ENCODE measurements at places on chromosomes 2 and 18.

- DNase-seq: no peak
Observed at GRCh38 chr2:74259191-74259590, 60.8 kb downstream of the MTHFD2 start.

- DNase-seq: no peak
Observed at GRCh38 chr2:5926871-5927512, 234.8 kb downstream of the SOX11 start.

DNA sequence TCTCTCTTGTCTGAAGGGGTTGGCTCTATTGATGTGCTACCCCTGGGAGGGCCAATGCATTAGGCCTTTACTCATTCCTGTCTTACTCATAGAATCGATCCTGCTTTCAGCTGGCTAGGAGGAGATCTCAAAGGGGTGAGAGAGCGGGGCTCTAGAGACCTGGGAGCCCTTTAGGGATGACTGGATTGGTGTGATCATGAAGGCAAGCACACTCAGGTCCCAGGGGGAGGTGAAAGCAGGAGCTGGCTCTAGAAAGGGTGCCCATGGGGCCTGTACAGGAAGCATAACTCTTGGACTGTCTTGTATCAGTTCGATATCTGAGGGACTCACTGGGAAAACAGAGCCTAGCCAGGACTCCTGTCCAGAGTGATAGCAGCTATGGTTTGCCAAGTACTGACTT lies 47.8 kb downstream of the INPP4A start:
- no peak for DNase-seq

DNA sequence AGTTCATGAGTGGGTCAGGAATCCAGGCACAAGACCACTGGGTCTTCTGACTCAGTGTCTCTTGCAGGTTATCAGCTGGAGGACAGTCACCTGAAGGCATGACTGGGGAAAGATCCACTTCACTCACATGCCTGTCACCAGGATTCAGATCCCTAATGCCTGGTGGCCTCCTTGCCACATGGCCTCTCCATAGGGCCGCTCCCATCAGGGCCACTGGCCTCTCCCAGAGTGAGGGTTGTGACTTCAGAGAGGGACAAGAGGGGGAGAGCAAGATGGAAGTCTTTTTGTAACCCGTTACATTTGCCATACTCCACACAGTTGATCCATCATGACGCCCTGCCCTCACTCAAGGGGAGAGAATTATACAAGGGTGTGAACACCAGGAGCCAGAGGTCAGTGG lies 13.0 kb upstream of the OTOS start:
- no peak for DNase-seq

DNA sequence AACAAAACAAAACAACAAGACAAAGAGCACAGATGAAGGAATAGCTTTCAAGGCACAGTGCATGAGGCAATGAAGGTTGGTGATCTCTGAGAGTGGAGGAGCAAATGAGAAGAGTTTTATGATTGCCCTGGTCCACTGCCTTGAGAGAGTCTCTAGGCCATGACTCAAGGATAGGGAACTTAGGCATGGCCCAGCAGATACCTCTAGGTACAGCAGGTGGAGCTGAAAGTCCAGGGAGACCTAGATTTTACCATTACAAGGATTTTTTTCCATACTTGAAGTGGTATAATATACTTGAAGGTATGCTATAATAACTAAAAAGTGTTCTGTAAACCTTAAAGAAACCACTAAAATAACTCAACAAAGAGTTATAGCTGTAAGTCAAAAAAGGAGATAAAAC lies 239.5 kb upstream of the KLHL29 start:
- no peak for DNase-seq

DNA sequence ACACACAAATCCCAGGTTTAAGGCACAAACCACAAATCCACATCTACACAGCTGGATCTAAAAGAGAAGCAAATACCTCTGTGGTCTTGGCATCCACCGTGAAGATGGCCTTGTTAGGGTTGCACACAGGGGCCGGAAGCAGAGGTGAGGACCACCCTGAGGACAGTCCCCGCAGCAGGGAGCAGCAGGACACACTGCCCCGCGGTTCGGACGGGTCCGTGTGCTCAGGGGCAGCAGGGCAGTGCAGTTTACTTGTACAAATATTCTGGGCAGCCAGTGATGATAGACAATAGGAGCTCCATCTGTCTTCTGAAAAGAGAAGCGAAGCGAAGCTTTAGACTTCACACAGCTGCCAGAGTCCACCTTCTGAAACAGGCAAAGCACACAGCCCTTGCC lies 8.8 kb downstream of the PASK start:
- DNase-seq: no peak

DNA sequence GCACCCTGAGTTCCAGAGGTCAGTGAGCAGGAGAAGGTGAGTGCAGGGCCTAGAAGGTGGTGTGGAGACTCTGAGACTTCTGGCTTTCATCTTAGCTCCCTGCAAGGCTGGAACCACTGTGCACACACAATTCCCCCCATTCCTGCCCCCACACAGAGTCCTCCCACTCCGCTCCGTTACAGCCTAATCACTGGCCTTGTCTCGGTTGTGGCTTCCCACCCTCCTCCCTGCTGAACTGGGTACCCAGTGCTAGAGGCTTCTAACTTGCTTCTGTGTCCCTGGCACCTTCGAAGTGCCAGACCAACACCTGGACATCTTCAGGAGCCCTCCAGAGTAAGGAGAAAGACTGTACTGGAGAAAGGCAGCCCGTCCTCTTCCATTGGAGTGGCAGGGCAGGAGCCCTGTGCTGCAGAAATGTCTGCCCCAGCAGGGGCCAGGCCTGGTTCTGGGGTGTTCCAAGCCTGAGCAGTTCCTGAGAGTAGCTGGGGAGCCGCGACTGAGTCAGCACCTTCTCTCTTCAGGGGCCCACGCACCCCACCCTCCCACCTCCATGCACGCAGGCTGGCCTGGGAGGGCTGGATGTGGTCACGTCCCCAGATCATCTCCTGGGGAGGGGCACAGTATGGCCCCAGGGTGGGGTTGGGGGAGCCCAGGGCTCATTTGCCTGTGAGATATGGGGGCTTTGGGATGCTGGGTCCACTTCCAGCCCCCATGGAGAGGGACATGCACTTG lies 23.4 kb downstream of the CROCC2 start:
- no peak for DNase-seq

- DNase-seq: no peak
Observed at GRCh38 chr18:21408681-21409080, 166.6 kb downstream of the GREB1L start.

- no peak for DNase-seq
Observed at GRCh38 chr2:230953845-230954244, 28.8 kb upstream of the GPR55 start.

DNA sequence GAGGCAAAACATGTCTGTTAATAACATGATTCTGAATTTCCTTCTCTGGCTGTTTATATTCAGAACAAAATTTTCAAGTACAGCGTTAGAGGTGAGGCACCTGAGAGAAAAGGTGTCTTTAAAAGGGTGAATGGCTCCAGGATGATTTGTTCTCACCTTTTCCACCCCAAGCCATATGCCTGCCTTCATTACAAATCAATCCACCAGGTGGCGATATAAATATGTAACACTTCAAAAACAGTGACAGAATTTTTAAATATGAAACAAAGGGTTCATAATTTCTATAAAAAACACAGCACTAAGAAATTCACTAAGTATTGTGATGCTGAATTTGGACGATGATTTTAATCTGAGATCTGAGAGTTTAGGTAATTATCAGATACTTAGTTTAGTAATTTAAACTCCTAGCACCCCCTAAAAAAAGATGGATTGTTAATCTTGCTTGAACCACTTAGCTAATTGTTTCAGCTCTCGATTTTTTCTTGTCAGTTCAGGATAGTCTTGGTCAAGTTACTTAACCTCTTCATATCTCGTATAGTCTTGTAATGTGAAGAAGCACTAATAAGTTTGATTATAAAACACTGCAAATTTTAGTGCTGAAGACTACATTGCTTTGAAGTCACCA lies 528.8 kb downstream of the CPS1 start:
- DNase-seq: no peak

GRCh38 chr18:5444269-5444668 lies 99.5 kb downstream of the EPB41L3 start:
- no peak for DNase-seq

DNA sequence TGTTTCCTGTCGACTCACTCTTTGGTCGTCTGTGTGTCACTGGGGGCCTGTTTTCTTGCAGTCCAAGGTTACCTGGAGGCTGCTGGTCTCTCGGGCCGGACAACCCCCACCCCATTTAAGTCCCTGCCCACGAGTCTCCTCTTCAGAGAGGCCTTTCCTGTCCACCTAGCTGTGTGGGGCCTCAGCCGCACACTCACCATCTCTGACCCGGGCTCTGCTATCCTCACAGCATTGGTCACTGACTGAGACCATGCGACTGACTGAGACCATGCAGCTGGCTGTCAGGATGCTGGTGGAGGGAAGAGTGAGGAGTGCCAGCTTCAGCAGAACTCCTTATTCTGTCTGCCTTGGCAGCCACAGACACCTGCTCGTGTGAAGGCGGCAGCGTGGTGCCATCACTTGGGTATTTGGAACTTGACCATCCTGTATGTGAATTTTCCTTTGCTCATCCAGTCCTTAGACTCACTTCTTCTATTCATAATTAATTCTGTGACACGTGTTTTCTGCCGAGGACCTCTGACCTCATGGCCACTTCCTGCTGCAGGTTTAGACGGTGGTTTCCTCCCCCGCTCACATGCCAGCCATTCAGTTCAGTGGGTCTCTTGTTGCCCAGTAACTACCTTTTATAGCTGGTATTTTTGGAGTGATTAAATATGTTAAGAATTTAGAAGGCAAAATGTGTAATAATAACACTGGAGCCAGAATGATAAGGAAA lies 47.5 kb upstream of the ASB1 start:
- DNase-seq: no peak

GRCh38 chr2:85156153-85156552 lies 23.0 kb downstream of the TCF7L1 start:
- DNase-seq: no peak

DNA sequence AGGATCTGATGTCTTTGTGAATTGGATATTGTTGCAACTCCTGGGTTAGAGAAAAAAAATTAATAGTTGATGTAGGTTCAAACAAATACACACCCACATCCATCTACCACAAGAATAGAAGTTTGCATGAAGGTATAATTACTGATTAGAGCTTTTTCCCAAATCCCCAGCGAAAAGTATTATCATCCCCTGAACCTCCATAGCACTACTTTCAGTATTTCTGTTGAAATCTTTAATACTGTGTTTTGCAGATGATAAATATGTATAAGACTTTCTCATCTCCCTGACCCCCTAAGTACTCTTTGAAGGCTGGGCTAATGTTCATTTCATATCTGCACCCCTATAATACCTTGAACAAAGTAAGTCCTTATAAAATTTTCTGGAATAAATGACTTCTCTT lies 6.4 kb downstream of the FN1 start:
- DNase-seq: no peak

DNA sequence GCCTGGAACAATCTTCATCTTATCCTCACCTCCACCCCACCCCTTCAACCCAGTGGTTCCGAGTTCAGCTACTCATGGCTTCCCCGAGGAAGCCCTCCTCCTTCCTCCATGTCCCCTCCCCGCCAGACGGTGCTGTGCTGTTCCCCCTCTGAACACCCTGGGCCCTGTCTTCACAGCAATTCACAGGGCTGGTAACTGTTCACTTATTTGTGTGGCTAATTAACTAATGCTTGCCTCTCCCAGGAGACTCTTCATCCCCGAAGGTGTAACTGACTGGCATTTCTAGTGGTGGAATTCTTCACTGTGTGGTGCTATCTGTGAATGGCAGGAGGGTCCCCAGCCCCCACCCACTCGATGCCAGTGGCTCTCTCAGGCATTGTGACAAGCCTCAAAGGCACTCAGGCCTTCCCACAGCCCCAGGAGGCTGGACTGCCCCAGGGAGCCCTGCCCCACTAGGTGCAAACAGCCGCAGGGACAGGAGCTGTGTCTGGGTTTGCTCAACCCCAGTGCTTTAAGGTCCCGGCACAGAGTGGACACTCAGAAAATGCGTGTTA lies 133.7 kb upstream of the ID2 start:
- no peak for DNase-seq

DNA sequence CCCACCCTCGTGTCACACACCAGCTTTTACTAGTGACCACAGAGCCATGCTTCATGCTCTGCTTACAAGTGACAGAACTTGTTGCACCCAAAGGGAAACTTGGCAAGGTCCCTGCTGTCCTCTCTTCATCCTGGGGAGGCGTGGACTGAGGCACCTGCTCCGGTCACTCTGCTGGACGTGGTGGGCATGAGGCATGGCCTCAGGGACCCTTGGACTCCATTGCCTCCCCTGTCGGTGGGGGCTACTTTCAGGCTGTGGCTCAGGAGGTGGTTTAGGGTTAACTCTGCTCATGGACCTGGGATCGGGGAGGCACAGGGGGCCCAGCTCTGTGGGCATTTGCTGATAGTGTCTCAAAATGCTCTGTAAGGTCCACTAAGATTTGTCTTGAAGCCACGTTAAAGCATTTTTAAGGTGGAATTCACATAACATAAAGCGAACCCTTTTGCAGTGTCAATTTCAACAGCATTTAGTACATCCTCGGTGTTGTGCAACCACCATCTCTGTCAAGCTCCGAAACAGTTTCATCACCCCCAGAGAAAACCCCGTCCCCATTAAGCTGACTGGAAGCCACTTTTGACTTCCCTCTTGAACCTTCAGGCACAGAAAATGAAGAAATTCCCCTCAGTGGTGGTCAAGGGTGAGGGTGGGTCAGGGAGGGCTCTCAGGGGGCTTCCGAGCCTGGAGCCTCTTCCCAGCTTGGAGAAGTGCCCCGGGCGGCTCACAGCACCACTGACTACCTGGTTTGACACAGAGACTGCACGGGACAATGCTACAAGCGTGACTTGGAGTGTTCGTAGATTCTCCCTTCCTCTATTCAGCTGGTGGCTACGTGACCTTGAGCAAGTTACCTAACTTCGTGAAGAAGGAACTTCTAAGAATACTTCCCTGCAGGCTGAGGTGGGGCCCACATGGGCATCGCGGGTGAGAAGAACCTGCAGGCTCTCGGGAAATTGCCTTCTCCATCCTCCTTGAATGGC lies 100.0 kb upstream of the HDAC4 start:
- no peak for DNase-seq

DNA sequence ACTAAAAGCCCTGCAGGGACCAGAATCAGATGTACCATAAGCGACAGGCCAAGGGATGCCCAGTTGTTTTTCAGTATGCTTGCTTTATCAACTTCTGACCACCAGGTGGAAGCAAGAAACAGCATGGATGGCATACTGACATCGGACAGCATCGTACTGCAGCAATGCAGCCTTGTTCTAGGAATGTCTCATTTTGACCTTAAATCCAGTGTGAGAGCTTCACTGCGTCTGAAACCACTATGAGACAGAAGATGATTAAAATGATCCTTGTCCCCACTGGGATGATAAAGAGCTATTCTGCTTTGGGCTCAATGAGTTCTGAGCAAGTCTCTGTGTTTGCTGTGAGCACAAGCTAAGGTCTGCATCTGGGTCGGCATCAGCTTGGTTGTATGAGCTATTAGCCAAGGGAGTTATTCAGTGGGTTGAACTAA lies 54.3 kb downstream of the CDK15 start:
- DNase-seq: peak; percentile 84

Data from C1 segment of cervical spinal cord (tissue), 14 donors.